ENCODE measurements at places on chromosomes 16 and 17. TPM values are rescaled to one million over a fixed set of nuclear protein-coding genes. Genes with fewer than 3 reads are reported as not detected.

GRCh38 chr17:48026502-48027321 is 10.9 kb downstream of the COPZ2 start:
- peak; percentile 80 for DNase-seq

GRCh38 chr17:36008998-36009665 is 7.8 kb upstream of the CCL15 start:
- DNase-seq, result no peak

The GPRC5B gene
- 160 TPM for polyA plus RNA-seq

DNA sequence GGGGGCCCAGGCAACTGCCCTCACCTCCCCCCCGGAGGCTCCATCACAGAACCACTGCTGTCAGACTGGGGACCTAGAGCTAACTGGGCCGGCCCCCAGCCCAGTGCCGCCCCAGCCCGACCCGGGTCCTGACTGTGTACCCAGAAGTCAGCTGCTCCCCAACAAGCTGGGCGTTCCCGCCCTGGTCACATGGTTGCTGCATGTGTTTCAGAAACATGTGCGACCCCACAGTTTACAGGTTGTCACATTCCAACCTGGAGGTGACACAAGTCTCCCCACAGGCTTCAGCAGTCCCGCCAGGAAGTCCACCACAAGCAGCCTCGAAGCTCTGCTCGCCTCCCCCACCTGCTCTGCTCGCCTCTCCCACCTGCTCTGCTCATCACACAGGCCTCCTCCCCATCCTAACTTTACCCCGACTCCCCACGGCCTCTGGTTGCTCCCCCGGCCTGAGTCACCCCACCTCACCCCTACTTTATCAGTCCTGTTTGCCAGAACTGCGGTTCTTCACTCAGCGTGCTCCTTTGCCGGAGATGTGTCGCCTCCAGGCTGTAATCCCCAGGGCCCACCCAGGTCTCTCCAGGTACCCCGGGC is 968 bp downstream of the MRPL28 start:
- DNase-seq, result no peak

- DNase-seq, result peak; percentile 98
Measured at GRCh38 chr16:30947859-30948666, 805 bp upstream of the ORAI3 start.

DNA sequence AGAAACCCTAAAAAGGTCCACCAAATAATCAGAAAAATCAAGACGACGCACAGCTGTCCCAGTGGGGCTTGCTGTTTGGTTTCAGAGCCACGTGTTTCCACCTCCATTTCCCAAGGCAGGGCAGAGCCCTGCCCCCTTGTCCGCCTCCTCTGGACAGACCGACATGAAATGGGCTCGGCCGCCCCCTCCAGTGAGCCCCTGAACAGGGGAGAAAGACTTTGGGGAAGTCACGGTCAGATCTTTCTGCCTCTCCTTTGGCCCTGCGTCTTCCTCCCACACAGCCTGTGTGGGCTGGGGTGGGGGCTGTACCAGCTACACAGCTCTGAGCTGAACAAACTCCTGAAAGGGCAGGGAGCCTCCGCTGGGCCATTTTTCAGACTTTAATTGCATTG is 230.7 kb downstream of the ENGASE start:
- no peak for DNase-seq

DNA sequence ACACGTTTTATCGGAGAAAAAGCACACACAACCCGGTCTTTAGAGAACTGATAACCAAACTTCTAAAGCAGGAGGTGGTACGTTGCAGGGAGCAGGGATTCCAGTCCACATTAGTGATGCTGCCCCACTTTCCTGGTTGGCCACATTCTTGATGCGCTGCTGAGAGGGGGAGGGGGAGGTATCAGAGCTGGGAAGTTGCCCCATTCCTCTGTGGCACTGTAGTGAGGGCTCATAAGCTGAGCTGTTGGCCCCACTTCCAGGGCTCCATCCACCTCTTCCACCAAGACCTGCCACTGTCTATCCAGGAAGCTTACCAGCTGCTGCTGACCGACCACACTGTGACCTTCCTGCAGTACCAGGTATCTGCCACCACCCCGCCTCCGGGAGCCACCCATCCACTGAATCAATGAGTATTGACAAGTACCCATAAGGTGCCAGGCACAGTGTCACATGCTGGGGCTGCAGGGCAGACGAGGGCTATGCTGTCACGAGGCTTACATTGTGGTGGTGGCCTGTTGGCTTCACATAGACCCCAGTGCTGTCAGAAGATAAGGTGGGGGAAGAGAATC is 1.1 kb downstream of the TSEN54 start:
- DNase-seq, result no peak

DNA sequence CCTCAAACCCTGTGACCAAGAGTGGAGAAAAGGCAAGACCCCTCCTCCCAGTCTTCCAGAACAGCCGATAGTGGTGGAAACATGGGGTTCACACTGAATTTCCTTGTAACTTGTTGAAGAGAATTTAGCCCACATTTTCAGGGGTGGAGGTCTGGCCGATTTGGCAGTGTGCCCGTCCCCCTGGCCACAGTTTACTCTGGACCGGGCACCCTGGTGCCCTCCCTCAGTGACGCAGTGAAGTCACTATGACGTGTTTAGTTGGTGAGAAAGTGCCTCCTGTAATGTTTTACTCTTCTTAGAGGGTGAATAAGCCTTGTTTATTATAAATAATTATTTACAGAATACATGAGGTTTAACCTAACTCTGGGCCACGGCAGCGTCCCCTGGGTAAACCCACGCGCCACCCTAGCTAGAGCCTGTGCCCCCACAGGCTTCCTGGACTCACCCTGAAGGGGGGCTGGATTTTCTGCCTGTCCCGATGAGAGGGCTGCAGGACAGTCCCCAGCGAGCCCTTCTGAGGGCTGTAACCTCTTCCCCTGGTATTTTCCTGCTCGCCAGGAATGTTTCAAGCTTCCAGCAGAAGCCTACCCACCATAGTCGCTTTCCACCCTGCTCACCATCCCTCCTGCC is 316.9 kb downstream of the SEC14L1 start:
- DNase-seq, result no peak

- DNase-seq, result no peak
Measured at GRCh38 chr17:17812211-17813054, 24.4 kb downstream of the SREBF1 start.

DNA sequence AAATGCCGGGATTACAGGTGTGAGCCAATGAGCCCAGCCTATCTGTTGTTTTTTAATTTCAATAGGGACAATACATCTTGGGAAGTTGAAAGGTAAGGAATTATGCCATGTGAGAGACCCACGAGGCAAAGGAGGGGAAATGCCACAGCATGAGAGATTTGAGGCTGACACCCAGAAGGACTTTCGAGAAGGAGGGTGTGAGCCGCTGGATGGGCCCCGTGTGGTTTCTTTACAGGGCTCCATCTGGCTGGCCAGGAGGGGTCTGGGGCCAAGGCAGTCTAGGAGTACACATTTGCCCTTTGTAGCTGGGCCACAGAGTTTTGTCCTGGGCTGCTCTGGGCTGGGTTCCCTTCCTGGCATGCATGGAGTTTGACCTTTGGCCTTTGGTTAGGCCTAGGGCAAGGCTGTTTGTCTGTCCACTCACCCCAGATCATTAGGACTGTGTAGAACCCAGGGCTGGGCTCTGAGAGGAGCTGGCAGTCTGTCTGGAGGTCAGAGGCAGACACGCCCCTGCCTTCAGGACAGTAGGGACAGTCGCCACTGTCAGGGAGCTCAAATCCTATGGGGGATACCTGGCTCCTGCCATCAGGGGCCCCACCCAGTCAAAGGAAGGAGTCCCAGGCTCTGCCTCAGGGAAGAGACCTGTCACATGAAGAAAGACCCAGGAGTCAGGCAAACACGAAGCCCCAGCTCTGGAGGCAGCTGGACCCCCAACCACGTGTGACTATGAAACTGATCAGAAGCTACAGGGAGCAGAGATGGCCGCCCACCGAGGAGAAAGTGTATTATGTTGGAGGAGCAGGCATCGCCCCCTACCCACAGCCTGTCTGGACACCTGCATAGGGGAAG is 24.2 kb upstream of the NXPH3 start:
- DNase-seq, result no peak

- no peak for DNase-seq
Measured at GRCh38 chr17:42819939-42820535, 4.0 kb downstream of the BECN1 start.

All from H1 (cell line).